Stimulated activated CD4-positive, alpha-beta T cell treated with anti-CD3 and anti-CD28 coated beads, Interleukin-1b, Interleukin-23, amount 100 ng/mL, for 1 hour (primary cell): ENCODE measurements at places on chromosomes 3 and 15.

DNA sequence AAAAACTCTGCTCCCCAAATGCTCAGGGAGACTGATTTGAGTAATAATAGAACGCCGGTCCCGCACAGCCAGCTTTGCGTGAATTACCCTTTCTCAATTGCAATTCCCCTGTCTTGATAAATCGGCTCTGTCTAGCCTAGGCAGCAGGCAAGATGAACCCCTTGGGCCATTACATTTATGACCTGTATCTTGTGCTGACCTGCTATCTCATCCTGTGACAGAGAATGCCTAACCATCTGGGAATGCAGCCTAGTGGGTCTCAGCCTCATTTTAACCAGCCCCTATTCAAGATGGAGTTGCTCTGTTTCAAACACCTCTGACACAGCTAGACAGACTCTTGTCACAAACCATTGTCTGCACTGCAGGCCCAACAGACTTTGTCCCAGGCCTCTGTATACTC, 13.8 kb upstream of the NUP210 start:
- no peak for DNase-seq

GRCh38 chr3:172354931-172355499, 93.2 kb downstream of the GHSR start:
- no peak for DNase-seq

DNA sequence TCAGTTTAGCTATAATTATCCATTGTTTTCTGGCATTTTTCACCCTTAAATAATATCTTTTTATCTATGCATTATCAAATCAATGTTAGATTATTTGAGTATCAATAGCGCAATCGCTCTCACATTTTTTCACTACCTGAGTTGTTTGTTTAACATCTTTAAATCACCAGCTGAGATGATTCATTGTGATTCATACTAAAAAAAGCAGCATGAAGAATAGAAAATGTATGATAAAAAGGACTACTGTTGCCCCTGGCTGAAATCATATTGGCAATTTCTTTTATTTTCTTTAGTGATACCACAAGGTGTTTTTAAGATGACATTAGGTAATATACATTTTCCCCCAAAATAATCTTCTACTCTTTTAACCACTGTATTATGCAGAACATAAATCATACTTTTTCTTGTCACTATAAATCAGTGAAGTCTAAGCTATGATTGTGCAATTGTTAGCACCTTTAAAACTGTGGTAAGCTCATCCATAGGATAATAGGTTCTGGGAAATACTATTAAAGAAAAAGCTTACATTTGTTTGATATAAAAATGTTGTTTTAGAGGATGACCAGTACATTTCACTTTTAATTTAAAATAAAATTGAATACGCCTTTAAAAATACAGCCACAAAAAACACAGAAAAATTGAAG, 889.1 kb downstream of the NAALADL2 start:
- DNase-seq: no peak

GRCh38 chr3:7618606-7619005, 757.7 kb downstream of the GRM7 start:
- no peak for DNase-seq

DNA sequence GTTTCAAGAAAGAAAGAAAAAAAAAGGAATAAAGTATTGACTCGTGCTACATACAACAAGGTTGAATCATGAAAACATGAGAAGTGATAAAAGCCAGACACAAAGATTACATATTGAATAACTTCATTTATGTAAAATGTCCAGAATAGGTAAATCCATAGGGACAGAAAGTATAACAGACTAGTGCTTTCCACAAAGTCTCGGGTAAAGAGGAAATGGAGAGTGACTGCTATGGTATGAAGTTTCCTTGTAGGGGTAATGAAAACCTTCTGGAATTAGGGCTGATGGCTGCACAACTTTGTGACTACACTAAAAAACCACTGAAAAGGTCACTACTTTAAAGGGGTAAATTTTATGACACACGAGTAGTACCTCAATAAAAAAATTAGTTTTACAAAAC, 13.0 kb downstream of the LRRFIP2 start:
- DNase-seq: no peak
